ENCODE measurements at places on chromosomes 2 and 18.

- no peak for DNase-seq
Measured at GRCh38 chr2:85511008-85511811, 27.8 kb upstream of the MAT2A start.

- no peak for DNase-seq
Measured at GRCh38 chr2:120391911-120392665, 46.2 kb downstream of the INHBB start.

DNA sequence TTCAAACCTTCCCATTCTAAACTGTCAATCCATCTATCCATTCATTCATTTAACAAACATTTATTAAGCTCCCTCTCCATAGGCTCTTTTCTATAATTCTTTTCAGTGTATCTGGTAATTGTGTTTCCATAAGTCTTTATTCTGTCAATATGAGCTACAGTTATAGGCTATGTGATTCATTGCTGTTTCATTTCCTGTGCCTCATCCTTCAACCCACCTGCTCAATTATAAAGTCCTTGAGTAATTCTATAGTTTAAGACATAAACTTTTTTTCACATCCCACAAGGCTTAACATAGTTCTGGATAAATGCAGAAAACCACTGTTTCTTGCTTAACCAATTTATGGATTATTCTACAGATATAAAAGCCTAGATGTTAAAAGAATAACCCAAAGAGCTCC is 84.2 kb upstream of the PIK3C3 start:
- DNase-seq: no peak

DNA sequence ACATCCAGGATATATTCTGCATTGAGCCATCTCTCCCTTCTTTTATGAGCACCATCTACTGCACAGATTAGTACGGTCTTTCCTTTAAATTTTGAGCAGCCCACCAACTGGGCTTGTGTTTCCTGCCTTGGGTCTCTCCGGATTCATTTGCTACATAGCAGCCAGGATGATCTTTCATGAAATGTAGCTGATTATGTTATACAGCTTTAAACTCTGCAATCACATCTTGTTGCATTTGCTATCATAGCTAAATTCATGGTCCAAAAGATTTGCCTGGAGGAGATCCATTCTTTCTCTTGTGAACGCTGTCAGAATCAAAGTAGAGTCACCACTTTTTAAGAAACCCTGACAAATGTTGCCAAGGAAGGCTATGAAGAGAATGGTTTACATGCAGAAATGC is 215.1 kb upstream of the LRRTM4 start:
- DNase-seq: no peak

- no peak for DNase-seq
Measured at GRCh38 chr2:10328670-10329579, 26.2 kb downstream of the HPCAL1 start.

DNA sequence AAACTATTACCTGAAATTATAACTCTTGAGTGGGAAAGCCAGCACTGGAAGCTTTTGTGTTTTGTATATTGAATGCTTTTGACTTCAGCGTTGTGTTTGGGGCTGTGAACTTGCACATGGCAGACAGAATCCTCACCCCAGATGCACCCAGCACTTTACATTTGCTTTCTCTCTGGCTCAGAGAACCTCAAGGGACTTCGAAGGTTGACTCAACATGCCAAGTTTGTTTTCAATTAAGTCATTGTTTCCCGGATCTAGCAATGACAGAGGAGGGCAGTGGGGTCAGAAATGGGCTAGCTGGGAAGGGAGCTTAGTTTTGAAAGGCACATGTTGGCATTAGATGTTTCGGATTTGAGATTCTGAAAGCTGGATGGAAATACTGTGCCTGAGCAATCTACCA is 22.4 kb downstream of the TET3 start:
- no peak for DNase-seq

- DNase-seq: no peak
Measured at GRCh38 chr2:191043438-191043837, 29.5 kb upstream of the STAT1 start.

GRCh38 chr18:51610481-51610880 is 413.0 kb upstream of the MEX3C start:
- no peak for DNase-seq

DNA sequence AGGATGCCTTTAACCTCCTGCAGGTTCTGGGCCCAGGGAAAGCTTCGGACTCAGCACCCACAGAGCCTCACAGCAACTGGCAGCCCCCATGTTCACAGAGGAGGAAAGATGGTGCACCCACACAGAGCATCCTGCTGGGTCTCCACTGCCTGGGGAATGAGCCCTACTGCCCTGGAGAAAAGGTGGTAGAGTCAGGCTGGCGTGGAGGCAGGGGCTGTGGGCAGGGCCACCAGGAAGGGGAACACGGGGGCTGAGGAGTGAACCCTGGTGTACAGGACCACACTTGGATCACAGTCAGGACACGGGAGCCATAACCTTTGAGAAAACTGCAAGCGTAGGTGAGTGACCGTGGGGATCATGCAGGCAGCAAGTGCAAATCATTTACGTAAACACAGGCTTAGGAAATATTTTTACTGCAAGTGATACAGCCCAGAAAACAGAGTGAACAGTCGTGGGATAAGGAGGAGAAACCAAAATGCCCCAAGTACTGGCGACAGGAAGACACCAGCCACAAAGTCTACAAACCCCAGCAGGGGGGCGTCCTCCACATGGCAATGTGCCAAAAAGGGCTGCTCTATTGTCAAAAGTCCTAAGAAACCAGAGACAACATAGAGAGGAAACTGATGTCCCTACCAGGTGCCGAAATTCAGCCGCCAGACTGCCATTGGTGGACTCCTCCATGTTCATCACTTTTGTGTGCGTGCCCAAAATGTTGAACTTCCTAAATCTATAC is 27.6 kb downstream of the STAT1 start:
- no peak for DNase-seq

- no peak for DNase-seq
Measured at GRCh38 chr2:66574701-66575624, 140.0 kb downstream of the MEIS1 start.

GRCh38 chr2:237968048-237968862 is 1.4 kb downstream of the UBE2F start:
- DNase-seq: no peak

- DNase-seq: no peak
Measured at GRCh38 chr2:44247924-44248323, 27.4 kb upstream of the SLC3A1 start.

GRCh38 chr18:63090334-63090733 is 229.2 kb downstream of the BCL2 start:
- DNase-seq: no peak

GRCh38 chr2:10481055-10481665 is 33.0 kb upstream of the ODC1 start:
- DNase-seq: no peak

DNA sequence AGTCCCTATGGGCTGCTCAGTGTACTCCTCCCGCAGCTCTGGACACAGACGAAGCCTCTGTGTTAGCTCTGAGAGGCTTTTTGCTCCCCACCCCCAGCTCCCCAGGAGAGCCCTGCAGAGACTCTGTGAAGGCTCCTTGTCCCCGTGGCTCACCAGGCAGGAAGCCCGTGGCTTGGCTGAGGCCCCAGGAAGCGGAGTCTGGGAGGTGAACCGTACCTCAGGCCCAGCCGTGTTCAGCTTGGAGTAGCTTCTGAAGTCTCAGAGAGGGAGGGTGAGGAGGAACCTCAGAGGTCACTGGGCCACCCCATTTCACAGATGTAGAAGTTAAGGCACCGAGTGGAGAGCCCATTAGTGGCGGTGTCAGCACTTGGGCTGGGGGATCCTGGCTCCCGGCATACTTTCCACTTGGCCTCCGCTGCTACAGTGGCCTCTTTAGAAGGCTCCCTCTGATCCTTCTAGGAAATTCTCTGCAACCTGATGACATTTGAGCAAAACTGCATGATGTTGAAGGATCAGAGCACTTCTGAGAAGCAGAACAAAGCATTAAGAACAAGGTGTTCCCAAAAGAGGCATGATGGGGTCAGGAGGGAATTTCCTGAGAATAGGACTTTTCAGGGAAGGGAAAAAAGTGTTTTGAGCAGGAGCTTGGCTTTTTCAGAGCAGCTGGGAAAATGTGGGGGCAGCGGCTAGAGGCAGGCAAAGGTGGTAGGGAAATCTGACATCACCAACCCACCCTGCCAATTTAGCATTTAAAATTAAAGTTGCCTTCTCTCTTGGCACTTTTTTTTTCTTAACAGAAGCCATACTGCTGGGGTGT is 79.1 kb downstream of the MCFD2 start:
- no peak for DNase-seq

DNA sequence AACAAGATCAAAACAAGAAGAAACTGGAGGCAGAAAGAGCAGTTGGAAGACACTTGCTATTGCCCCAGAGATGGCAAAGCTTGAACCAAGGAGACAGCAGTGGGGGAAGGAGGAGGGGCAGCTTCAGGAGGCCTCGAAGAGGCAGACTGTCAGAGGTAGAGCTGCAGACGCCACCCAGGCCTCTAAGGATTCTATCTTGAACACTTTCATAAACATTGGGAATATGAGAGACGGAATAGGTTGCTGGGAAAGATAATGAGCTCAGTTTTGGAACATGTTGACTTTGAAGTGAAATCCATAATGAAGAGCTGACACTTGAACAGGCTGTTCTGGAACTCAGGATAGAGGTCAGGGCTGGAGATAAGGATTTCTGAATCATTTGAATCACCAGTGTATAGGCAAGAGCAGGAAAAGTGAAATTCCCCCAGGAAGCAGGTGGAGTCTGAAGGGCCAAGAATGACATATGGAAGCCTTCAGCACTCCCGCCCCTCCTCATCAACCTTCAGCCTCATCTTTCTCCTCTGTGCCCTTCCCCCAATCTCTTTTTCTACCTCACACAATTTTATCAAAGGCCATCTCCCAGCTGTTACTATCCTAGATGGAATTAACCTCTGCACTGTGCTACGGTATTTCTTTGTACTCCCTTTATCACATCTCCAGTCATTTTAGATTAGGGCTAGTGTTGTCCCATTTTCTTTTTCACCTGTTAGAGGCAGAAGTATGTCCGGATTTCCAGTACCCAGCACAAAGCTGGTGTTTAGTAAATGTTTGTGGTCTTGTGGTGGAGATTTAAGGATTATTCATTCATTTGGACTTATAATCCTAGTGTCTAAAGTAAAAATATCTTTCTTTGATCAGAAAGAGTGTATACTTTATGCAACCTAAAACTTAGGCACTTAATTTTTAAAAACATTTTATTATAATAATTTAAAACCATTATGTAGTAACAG is 47.5 kb upstream of the RTN4 start:
- DNase-seq: no peak

Data from brain pericyte (primary cell).